Fibroblast of mammary gland (primary cell): ENCODE measurements at places on chromosomes 3 and 15.
A peak's percentile ranks its signal among the peaks of the same experiment; 100 is the strongest.

DNA sequence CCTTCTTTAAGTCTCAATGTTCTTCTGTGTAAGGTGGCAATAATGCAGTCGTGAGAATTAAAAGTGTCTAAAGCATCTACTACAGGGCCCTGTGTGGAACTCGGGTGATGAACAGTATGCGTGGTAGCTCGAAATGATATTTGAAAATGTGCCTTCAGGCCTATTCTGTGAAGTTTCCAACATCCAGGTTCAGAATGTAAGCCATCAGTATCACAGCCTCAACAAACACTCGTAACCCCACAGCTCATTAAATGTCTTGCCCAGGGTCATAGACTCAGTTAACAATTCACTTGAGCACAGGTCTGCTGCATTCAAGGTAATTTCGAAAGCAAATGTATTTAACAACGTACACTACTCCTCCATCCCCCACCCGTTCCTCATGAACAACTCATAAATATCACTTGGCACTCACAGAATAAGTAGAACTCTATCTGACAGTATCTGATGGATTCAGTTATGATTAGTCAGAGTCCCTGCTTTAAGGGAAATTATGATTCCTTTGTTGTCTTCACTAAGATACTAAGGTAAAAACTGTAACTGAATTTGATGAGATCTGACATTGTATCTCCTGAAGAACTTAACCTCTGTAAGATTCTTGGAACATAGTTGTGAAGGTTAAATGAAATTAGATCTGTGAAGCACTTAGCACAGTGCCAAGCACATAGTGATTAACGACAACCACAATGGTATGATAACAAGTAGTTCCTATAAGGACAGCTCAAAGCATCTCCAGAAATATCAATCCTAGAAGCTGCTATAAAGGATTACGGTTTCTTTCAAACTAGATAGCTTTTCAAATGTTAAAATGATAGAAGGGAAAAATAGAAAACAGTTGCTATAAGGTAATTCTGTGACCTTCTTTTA lies 642.3 kb downstream of the TBL1XR1 start:
- DNase-seq, result no peak

DNA sequence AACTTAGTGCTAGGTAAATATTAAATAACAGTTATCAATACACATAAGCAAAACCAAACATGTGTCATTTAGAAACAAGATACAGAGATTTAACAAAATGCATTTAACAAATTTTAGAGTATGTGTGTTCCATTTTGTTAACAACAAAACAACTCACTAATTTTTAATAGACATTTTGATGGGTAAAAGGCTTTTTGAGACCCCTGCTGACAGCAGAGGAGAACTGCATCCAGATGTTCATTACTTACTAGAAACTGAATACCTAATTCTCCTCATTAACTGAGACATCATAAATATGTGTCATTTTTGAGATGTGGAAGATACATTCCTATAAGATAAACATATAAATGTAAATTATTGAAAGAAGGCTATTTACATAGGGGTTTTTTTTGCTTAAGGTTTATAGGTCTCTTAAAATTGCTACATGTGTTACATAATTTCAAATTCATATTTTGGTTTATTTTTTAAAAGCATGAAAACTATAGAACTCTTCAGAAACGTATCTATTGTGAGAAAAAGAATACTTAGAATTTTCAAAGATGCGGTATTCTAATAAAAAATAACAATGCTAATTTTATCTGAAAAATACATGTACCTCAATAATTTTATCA lies 1009.8 kb downstream of the TUSC7 start:
- DNase-seq, result peak; percentile 39

DNA sequence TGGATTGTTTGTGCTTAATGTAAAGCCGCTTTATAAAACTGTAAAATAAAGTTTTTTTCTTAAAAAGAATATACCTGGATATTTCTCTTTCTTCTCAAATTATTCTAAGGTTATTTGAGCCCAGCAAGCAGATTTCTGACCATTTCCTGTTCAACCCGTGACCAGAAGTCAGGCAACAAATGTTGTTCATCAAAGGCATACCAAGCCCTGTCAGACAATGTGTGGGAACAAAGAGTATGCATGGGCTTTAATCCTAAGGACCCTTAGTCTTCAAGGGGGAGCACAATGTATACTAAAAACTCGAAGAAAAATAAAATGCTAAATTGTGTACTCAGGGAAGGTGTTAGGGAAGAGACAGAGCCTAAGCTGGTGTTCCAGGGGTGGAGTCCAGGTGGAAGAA lies 26.6 kb upstream of the PAQR5 start:
- DNase-seq, result no peak

DNA sequence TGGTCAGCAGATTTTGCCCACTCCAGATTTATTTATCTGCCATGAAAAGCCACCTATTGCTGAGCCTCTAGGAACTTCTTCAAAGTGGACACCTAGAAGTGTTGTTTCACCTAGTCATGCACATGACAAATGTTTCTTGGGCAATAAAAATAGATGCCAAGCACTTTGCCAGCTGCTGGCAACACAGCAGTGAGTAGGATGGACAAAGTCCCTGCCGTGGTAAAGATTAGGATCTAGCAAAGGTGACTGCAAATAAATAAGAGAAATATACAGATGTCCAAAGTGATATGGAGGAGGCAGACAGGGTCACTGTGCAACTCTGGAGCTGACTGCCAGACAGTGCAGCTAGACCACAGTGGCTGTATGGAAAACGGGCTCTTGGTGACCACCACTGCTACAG lies 137.9 kb downstream of the SUCLG2 start:
- no peak for DNase-seq

DNA sequence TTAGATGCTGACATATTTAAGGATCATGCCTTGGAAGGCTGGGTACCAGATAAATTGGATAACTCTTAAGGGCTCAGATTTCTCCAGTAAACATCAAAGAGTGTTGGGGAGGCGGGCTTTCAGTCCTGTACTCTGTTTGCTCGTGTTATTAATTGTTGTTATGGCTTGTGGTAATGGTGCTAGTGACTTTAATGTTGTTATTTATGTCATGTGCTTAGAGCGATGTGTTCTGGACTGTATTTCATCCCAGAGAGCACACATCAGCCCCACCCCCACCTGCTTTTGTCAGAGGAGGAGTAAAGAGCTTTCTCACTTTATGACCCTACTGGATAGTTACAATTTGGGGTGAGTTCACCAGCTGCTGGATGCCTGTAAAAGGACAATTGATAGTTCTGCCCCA lies 386.3 kb downstream of the EPHB1 start:
- no peak for DNase-seq

DNA sequence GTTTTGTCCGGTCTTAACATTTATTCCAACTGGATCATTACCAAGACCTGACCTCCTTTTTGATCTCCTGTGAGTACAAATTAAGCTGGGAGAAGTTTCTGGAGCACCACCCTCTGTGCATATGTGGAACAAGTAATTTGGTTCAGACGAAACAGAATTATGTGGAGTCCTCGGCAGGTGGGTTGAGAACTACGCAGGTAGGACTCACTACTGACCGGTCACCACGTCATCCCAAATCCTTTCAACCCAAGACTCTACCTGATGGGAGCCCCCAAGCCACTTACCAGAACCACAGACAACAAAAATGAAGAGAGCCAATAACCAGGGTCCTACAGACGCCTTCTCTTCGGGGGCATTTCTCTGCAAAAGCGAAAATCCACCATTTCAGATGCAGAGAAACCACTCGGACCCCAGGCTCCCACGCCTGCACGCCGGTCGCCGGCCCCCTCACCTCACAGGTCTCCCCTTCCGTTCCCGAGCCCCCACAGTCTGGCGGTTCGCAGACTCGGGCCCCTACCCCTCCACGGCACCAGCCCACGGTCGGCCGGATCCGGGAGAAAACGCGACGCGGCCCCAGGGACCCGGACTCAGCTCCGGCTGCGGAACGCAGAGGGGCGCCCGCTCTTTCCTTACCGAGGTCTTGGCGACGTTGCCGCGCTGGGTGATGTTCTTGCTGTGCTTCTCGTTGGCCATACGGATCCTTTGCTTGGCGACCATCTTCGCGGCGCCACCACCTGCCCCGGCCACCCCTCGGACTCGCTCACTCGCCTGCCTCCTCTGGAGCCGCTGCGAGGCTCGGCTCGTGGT lies 674 bp downstream of the SERP1 start:
- DNase-seq, result peak; percentile 19

- no peak for DNase-seq
Measured at GRCh38 chr3:178507507-178508442, 28.5 kb upstream of the KCNMB2 start.
